KBM-7 (cell line): ENCODE measurements at places on chromosomes 12 and 14.

DNA sequence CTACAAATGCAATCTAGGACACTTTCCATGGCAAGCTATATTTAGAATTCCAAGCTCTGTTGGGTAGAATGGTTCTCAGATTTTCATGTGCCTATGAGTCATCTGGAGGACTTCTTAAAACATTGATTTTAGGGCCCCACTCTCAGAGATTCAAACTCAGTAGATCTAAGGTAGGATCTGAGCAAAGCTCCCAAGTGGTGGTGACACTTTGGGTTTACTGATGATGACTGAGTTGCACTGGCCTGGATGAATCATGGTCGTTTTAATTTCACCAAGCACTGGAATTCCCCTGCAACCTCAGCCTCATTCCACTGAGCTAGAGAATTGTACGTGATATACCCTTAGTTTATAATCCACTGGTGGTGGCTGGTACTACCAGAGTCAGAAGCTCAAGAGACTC, 86.5 kb downstream of the PPM1H start:
- no peak for DNase-seq

DNA sequence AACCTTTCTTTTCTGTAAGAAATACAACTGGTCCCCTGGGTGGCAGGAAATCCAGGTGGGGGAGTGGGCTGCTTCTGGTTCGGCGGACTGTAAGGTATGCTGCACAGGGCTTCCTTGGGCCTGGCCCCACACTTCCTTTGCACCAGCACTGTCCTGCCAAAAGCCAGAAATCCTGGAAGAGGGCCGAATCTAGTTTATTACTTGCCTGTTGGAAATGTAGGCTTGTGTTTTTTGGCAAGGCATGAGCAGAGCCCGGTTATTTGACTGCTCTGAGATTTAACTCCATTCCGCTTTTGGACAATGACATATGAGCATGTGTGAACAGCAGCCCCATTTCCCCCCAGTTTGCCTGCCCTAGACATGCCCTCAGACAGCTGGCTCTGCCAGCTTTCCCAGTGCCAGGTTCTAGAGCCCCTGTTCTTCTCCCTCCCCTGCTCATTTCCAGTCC, 86.6 kb downstream of the BORCS5 start:
- no peak for DNase-seq

- no peak for DNase-seq
Measured at GRCh38 chr12:45355730-45356129, 139.8 kb downstream of the ANO6 start.

DNA sequence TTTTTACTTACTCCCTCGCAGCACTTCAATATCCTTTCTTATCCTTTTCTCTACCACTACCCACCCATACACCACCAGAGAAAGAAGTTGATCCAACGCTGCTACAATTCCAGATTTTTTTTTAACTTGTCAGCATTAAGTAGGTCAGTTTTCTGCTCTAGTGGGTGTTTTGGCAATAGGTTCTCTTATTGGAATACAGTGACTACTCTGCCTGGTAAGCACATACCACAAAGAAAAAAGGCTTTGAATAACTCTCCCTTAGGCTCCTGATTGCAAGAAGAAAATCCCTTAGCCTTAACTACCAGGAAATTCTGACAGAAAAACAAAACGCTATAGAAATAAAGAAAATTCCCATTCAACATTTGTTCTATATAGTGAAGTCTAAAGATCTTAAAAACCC, 72.0 kb downstream of the NUMB start:
- DNase-seq = no peak

- DNase-seq = peak; percentile 1
Measured at GRCh38 chr12:125564753-125565152, 499.5 kb downstream of the AACS start.

DNA sequence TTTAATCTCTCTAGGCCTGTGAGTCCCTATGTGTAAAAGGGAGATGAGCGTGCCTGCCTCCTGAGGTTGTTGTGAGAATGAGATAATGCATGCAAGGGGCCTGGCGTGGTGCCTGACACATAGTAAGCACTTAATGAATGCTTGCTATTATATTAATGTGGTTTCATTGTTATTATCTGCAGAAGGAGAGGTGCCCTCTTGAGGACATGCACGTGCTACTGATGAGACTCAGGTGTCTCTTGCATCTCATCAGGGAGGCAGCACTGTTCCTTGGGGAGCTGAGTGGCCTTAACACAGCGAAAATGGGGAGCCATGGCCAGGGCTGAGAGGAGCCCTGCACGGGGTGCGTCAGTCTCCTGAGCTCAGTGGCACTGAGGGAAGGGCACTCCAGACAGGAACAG, 29.9 kb upstream of the BCDIN3D start:
- DNase-seq = no peak

DNA sequence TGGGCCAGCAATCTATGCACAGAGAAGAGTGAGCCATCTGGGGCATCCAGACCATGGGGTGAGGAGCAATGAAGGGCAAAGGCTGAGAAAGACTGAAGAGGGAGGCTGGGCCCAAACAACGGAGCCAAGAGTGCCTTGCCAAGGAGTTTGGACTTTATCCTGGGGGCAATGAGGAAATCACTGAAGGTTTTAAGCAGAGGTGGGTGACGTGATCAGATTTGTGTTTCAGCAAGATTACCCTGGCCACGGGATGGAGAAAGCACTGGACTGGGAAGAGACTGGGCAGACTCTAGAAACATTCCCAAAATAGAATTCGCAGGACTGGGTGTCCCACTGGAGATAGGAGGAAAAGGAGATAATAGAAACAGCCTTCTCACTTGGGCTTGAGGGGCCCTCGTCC, 65.3 kb downstream of the DPF3 start:
- no peak for DNase-seq

DNA sequence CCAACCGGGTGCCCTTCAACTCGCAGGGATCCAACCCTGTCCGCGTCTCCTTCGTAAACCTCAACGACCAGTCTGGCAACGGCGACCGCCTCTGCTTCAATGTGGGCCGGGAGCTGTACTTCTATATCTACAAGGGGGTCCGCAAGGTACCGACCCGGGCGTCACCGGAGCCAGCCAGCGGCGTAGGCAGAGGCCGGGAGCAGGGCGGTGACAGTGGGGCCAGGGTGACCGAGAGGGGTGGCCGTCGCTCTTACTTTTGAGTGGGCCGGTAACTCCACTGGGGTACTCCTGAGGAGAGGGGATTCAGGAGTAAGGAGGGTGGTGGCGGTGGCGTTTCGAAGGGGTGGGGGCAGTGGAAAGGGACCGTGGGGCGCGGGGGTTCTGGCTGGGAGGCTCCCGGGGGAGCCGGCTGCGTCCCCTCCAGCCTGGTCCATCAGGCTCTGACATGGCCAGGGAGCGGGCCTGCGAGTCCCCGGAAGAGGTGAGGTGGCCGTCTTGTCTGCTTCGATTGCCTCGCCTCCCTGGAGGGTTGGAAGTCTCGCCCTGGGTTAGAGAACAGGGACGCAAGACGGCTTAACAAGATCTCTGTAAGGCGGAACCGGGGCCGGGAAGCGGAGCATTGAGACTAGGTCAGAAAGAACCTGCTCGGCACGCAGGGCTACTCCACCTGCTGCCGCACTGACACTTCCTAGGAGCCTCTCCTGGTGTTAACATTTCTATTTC, 491 bp downstream of the WDR20 start:
- peak; percentile 35 for DNase-seq

DNA sequence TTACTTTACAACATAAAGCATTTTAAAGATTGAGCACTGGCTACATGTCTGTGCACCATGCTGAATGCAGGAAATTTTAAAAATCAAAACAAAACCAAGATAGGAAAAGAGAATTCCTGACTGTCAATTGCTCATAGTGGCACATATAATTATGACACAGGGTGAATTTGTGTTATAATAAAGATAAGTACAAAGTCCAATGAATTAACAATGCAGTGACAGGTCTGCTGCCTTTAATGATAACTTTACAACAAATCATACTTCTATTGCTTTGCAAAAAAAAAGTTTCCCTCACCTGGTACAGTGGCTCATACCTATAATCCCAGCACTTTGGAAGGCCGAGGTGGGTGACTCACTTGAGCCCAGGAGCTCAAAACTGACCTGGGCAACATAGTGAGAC, 93.8 kb upstream of the OSBPL8 start:
- DNase-seq = no peak

DNA sequence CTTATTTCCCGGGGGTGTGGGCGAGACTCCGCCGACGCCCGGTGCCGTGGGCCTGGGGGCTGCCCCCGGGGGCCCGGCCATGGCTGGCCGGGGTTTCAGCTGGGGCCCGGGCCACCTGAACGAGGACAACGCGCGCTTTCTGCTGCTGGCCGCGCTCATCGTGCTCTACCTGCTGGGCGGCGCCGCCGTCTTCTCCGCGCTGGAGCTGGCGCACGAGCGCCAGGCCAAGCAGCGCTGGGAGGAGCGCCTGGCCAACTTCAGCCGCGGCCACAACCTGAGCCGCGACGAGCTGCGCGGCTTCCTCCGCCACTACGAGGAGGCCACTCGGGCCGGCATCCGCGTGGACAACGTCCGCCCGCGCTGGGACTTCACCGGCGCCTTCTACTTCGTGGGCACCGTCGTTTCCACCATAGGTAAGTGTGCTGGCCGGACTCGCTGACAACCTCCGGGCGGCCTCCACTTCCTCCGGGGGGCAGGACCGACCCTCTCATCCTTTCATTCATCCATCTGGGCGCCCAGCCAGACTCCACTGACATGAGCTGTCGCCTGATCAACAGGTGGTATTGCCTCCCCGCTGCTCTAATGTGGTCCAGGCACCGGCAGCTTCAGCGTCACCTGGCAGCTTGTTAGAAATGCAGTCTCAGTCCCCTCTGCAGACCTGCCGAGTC, 467 bp downstream of the KCNK13 start:
- DNase-seq = no peak
